ENCODE measurements at places on chromosomes 1 and 21.

DNA sequence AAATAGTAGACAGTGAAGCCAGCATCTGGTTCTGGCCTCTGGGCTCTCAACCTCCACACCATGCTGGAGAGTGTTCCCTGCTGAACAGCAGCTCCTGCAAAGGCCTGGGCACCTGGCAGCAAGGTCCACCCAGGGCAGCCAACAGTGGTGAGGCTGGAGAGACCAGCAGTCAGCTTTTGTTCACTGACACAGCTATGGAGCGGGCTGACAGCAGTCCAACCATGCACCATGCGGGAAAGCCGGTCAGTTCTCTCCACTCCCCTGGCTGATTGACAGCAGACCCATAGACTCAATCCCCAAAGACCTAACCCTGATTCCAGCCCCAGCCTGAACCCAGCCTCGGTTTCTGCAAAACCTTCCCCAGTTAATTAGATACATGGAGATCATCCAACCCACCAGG lies 49.0 kb downstream of the KLHDC7A start:
- no peak for DNase-seq

DNA sequence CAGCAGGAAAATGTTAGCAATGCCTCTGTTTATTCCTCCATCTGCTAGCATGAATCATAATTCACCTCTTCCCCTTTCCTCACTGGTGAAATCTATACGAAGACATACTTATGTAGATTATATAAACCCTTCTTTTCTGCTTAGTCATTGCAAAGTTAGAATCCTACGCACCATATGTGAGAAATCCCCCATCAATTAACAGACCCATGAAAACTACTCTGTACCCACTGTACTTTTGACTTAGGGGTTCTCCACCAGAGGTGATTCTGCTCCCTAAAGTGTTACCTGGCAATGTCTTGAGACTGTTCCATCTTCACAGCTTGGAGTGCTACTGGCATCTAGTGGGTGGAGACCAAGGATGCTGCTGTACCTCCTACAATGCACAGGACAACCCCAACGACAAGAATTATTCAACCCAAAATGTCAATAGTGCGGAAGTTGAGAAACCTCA lies 49.6 kb upstream of the KCTD3 start:
- no peak for DNase-seq

- no peak for DNase-seq
Observed at GRCh38 chr21:31222142-31222541, 121.9 kb downstream of the TIAM1 start.

DNA sequence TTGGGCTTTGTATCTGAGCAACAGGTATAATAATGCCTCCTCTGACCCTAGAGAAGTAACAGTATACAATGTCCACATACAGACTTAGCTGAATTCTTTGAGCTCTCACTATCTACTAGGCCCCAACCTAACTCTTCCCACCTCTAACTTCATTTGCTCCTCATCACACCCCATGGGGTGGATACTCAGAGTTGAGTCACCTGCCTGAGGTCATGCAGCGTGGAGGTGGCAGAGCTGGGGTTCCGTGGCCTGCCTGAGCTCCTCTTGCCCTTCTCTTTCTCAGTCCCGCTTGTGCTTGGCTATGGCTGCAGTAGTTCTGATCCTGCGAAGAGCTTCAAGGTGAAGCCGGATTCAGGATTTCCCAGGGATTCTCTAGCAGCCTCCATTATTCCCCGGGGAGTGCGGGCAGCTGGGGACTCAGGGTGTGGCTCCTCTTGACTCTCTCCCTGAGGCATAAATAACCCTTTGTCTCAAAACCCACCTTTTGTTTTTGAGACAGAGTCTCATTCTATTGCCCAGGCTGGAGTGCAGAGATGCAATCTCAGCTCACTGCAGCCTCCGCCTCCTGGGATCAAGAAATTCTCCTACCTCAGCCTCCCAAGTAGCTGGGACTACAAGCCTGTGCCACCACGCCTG lies 29.9 kb upstream of the ACTL8 start:
- DNase-seq: no peak

- DNase-seq: no peak
Observed at GRCh38 chr1:28744184-28744583, 7.4 kb downstream of the YTHDF2 start.

DNA sequence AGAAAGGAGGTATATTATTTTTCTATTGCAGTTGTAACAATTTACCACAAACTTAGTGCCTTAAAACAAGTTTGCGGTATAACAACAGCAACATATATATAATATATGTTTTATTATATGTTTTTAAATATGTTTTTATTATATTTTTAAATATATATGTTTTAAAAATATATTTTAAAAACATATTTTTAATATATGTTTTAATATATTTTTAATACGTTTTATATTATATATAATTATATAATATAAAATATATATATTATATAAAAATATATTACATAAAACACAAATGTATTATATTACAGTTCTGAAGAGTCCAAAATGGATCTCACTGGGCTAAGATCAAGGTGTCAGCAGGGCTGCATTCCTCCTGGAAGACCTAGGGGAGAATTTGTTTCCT lies 27.5 kb upstream of the FNBP1L start:
- no peak for DNase-seq

DNA sequence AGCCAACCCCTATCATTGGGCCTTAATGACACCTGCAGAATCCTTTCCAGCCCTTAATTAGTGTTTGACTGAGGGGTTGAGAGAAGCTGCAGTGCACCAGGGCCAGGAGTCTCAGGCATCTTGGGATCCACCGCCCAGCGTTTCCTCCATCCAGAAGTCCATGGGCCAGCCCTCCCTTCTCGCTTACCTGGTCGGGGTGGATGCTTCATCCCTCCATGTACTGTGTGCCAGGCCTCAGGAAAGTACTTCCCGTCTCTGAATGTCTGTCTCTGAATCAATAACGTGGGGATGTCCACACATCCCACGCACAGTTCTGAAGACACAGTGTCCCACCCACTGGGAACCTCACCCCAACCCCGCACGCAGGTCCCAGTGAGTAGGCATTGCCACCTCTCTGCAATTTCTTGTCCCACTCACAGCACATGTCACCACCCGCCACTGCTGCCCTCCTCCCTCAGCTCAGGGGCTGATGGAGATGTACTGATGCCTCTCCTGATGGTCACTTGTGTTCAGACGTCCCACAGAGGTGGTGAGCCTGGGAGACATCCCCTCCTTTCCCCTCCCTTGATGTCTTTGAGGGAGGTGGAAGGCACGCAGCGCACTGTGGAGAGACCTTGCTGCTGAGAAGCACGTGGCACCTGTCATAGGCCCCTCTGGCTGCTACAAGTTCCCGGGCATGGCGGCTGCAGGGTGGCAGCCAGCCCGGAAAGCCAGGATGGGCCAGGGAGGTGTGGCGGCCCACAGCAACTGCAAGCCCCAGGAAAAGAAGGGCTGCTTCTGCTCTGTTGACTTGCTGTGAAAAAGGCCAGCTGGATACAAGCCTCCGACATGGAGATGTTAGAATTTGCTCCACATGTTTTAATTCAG lies 29.4 kb upstream of the PRSS38 start:
- no peak for DNase-seq

DNA sequence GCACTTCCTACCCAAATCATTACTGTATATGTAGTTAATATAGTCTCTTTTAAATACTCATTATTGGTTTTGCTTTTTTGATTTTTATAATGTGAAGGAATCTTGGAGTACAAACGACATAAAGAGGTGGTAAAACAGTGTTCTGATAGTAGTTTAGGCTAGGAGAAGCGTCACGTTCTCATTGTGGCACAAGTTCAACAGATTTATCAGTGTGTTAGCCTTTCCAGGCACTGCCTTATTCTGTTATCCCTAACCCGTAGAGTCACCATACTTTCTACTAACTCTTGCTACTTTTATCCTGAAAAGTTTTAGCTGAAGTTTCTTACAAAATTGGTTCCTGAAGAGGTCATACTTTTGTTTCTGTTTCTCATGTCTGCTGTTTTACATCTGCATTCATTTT lies 174.6 kb upstream of the CACYBP start:
- no peak for DNase-seq

DNA sequence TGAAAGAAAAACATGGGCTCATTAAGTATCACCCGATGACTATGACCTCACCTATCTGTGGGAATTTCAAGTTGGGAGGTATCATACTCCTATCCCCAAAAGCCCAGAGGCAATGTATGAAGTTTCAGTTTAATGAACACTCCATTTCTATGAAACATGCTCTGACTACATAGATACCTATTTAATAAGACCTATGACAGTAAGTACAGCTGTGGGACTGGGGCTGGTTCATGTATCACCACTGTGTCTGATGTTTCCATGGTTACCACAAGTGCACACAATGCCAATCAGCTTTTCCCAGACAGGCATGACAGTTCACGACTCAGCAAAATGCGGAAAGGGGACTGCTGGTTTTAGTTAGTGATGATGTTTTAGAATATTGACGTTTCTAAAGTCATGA lies 167.7 kb downstream of the SIPA1L2 start:
- no peak for DNase-seq

DNA sequence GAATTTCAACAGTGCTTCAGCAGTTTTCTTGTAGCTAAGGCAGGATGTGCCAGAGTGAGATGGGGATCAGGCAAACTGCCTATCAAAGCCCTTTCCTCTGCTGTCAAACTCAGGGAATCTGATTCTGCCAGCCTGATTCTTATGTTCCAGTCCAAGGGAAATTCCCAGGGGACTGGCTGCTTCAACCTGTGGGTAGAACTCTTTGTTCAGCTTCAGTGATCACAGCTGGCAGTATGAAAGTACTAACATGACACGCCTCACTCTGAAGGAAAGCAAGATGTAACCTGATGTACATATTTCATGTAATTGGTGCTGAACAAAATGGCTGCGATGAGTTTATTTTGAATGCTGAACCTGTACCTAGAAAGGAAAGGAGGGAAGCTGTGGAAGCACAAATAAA lies 40.1 kb upstream of the SLC5A9 start:
- no peak for DNase-seq

GRCh38 chr1:229371624-229372023 lies 28.8 kb upstream of the CCSAP start:
- DNase-seq: no peak

Measured in stimulated activated CD8-positive, alpha-beta memory T cell treated with anti-CD3 and anti-CD28 coated beads, Interleukin-2, amount 100 ng/mL, for 48 hours (primary cell).